ENCODE measurements at places on chromosomes 6 and 20. TPM values are rescaled to one million over a fixed set of nuclear protein-coding genes. Genes with fewer than 3 reads are reported as not detected.

The SLC24A3 gene
- 17.5 TPM for total RNA-seq

DNA sequence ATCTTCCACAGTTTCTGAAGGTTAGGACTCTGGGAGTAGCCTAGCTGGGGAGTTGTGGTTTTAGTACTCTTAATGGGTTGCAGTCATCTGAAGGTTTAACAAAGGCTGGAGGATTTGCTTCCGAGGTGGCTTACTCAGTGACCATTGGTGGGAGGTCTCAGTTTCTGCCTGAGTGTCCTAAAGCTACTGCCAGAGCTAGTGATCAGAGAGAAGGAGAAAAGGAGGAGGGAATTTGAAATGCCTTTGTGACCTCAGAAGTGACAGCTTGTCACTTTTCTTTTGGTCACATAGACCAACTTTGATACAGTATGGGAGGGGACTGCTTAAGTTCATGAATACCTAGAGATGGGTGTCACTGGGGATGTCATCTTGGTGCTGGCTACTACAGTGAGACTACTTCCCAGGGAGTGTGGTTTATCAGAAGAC is 41.3 kb downstream of the NCOA3 start:
- DNase-seq: no peak

DNA sequence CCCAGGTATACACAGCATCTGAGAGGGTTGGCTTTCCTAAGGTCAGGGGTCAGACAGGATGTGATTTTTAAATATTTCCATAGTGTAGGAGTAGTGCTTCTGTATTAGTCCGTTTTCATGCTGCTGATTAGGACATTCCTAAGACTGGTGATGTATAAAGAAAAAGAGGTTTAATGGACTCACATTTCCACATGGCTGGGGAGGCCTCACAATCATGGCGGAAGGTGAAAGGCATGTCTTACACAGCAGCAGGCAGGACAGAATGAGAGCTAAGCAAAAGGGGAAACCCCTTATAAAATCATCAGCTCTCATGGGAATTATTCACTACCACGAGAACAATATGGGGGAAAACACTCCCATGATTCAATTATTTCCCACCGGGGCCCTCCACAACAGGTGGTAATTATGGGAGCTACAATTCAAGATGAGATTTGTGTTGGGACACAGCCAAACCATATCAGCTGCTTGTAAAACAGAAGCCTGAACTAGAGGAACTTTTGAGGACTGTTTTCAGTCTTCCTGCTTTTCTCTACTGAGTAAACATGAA is 91.0 kb upstream of the MEI4 start:
- no peak for DNase-seq

GRCh38 chr20:58077282-58077681 is 151.2 kb downstream of the ANKRD60 start:
- no peak for DNase-seq

DNA sequence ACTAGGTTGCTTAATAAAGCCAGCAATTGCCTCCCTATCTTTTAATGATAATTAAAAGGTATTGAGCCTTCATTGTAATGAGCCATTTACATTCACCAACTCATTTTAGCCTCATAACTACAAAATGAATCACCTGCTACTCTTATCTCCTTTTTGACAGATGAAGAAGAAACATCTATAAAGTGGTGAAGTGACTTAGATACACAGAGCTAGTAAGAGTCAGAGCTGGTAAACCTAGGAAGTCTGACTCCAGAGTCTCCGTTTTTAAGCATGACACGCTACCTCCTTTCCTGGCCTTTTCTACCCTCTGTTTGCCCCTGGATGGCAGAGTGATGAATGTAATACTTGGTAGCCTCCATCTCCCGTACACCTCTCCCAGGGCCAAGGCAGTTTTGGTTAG is 93.5 kb downstream of the SPTLC3 start:
- no peak for DNase-seq

DNA sequence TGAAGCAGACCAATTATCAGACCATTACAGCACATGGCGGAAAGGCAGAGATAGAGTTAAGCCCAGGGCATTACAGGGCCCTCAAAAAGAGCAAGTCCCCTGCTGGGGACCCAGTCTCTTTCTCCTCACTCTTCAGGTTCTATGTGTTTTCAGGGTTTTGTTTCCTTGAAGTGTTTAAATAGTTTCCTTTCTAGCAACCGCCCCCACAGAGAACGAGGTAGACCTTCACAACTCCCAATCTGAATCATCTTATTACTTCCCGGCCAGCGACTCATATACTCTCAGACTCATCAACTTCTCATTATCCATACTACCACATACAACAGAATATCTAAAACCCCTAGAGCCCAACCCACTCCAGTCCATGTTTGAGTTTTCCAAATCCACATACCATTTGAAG is 526.6 kb upstream of the ARID1B start:
- no peak for DNase-seq

- DNase-seq: no peak
These were observed 47.1 kb downstream of the HAO1 start for GRCh38 chr20:7893014-7893730.

- DNase-seq: no peak
These were observed 17.3 kb downstream of the TRIM26 start for GRCh38 chr6:30195951-30196350.

- peak; percentile 8 for DNase-seq
These were observed 83.2 kb downstream of the GCLC start for GRCh38 chr6:53461696-53462095.

DNA sequence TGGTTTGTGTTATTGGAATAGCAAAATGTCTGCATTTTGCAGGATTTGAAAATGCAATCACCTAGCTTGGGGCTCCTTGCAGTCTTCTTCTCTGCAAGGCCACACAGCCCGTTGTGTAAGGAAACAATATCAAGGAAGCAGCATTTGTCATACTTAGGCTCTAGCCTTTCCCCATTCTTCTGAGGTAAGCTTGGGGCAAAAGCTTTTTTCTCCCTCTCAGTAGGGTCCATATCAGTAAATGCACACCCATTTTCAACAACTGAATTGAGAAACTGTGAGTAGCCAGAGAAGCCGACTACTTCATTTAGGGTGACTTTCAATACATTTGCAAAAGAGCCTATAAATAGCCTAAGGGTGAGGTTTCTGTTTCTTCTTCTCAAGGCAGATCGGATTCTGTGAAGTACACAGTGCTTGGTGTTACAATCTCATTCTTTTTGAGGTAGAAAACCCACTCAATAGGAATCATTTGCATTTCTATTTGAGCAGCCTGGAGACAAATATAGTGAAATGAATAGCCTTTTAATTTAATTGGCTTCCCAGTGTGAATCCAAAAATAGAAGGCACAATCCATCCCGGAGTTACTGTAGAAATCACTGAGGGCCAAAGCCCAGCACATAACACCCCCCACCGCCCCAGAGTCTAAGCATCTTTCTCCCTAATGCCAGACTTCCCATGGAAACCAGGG is 61.8 kb downstream of the BTBD3 start:
- DNase-seq: peak; percentile 82

DNA sequence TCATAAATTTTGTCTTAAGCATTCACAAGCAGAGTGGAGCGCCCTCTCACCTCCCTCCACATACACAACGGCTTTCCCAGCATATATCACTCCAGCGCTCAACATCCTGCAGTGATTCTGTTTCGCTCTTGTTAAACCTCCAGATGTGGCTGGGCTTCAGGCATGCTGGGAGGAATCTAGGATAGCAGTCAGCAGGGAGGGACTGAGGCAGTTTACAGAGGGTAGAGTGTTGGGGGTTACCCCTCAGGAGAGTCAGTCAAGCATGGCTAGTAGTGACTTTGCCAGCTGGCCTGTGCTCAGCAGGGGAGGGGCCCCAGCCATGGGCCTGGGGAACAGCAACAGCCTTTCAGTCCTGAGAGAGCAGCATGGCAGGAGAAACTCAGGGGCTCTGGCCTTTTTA is 161.4 kb upstream of the FLRT3 start:
- DNase-seq: peak; percentile 68
